ENCODE measurements at places on chromosomes 1 and 21.

- peaks cover 10% of the 10 kb centered on the region for H3K4me1 ChIP-seq
- H3K27ac ChIP-seq = no peak overlapping the region
- peaks cover 22% of the 10 kb centered on the region for H3K36me3 ChIP-seq
- no peak overlapping the region for H3K4me3 ChIP-seq
- no peak for DNase-seq
- H3K27me3 ChIP-seq = no peaks in the 10 kb centered on the region
Observed at GRCh38 chr1:85689775-85690404, 18.3 kb downstream of the ZNHIT6 start.

- H3K27me3 ChIP-seq = no peaks in the 10 kb centered on the region
- no peak overlapping the region for H3K27ac ChIP-seq
- DNase-seq = no peak
- H3K4me3 ChIP-seq = no peak overlapping the region
Observed at GRCh38 chr1:193960499-193960898, 774.1 kb upstream of the B3GALT2 start.

DNA sequence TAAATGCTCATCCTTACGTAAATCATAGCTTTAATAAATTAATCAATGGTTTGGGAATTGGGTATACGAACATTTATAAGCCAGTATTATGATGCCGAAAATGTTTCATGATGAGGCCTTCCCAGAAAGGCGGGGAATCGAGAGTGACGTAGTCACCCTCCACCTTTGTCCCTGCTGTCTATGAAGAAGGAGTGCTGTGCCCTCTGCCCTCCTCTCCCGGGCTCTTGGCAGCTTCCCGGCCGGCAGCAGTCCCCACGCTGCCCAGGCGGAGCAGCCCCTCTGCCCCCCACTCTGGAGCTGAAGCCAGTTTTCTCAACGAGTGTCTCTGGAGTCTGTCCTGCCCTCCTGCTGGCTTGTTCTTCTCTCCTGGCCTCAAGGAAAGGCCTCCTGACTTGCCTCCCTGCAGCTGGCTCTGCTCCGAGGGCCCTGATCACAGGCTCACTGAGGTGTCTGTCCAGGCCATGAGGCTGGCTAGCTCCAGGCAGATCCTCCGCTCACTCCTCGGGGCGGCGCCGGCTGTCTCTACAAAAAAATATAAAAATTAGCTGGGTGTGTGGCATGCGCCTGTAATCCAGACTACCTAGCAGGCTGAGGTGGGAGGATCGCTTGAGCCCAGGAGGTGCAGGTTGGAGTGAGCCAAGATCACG lies 150.7 kb upstream of the COL6A1 start:
- H3K36me3 ChIP-seq = peaks cover 3% of the 10 kb centered on the region
- no peak for DNase-seq
- H3K27ac ChIP-seq = no peak overlapping the region

- H3K36me3 ChIP-seq = no peaks in the 10 kb centered on the region
- DNase-seq = no peak
- H3K4me1 ChIP-seq = no peaks in the 10 kb centered on the region
- H3K4me3 ChIP-seq = no peak overlapping the region
- no peaks in the 10 kb centered on the region for H3K27me3 ChIP-seq
Observed at GRCh38 chr1:78797108-78797781, 147.6 kb downstream of the IFI44 start.

- H3K36me3 ChIP-seq = peaks cover 2% of the 10 kb centered on the region
- H3K27me3 ChIP-seq = peaks cover 3% of the 10 kb centered on the region
- H3K4me1 ChIP-seq = peaks cover 28% of the 10 kb centered on the region
- peak overlapping the region; percentile 4 for H3K4me3 ChIP-seq
- peak; percentile 32 for DNase-seq
Observed at GRCh38 chr1:42963378-42964043, 4.8 kb upstream of the SLC2A1 start.
